ENCODE measurements at places on chromosomes 16 and 17.

DNA sequence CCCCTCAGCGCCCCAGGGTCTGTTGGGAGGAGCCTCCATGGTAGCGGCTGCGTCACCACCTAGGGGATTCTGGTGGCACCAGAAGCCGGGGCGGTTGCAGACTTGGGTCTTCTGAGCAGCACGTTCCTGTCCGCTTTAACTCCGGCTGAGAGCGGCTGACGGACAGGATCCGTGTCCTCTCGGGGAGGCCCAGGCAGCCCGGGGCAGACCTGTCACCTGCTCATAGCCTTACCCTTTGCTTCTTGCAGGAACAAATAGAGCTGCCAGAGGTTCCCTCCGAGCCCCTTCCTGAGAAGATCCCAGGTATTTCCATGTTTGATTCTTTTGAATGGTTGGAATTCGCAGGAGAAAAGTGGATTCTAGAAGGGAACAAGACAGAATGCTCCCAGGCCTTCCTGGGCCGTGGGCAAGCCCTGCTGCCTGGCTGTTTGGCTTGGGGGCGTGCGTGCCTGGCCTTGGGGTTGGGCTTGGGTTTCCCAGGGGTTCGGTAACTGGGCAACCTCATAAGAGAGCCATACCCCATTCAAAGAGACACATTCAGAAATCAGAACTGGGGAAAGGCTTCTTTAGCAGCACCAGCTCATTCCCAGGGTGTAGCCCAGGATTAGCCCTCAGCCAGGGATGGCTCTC is 6.6 kb downstream of the CHMP6 start:
- DNase-seq: no peak

DNA sequence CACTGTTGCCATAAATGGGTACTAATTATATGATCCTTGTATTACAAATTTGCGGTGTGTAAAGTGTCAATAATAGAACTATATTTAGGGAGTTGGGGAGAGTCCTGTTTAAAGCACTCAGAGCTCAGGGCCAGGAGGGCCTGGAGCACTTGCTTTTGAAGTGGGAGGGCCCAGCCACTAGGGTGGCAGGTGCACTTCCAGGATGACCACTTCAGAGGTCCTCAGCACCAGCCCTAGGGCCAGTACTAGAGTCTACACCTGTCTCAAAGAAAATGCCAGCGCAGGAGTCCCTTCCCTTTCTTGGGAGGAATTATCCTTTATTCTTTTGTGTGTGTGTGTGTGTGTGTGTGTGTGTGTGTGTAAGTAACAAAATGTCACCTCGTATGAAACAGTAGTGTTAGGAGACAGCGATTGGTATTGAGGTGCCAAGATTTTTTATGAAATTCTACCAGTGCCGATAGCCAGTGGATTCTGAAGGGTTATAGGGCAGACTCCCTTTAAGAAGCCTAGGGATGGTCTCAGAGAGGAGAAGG is 31.9 kb downstream of the MYO18A start:
- DNase-seq: no peak

GRCh38 chr17:51118330-51119195 is 2.1 kb downstream of the SPAG9 start:
- no peak for DNase-seq

DNA sequence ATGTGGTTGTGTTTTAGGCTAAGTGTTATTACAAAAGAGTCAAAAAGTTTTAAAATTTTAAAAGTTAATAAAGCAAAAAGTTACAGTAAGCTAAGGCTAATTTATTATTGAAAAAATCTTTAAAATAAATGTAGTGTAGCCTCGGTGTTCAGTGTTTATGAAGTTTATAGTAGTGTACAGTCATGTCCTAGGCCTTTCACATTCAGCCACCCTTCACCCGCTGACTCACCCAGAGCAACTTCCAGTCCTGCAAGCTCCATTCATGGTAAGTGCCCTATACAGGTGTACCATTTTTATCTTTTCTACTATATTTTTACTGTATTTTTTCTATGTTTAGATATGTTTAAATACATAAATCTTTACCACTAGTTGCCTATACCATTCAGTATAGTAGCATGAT is 98.5 kb upstream of the RPRML start:
- no peak for DNase-seq

GRCh38 chr17:70752966-70753467 is 583.7 kb downstream of the KCNJ2 start:
- no peak for DNase-seq

DNA sequence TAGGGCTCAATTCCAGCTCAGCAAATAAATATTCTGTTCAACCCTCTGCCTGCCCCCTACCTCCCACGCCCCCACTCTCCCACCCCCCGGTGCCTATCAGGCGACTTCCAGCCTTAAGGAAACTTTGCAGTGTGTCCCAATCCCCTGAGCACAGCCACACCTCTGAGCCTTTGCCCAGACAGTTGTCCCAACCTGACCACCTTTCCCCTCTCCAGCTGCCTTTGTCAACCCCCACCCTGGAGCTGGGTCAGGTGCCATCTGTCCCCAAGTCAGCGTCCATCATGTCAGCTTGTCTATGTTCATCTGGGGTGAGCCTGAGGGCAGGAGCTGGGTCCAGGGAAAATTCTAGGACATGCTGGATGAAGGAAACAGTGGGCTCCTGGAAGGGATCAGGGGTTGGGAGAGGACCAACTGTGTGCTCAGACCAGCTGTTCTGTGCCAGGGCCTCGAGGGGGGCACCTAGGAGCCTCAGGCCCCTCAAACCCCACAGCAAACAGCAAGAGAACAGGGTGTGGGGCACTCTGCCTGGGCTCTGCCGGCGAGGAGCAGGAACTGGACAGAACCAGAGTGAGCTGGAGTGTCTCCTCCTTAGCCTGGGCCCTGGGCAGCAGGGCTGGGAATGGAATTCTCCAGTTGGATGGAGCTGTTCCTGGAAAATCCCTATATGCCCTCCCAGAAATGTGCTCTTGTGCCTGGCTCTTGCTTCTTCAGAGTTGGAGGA is 17.8 kb downstream of the CDH16 start:
- no peak for DNase-seq

DNA sequence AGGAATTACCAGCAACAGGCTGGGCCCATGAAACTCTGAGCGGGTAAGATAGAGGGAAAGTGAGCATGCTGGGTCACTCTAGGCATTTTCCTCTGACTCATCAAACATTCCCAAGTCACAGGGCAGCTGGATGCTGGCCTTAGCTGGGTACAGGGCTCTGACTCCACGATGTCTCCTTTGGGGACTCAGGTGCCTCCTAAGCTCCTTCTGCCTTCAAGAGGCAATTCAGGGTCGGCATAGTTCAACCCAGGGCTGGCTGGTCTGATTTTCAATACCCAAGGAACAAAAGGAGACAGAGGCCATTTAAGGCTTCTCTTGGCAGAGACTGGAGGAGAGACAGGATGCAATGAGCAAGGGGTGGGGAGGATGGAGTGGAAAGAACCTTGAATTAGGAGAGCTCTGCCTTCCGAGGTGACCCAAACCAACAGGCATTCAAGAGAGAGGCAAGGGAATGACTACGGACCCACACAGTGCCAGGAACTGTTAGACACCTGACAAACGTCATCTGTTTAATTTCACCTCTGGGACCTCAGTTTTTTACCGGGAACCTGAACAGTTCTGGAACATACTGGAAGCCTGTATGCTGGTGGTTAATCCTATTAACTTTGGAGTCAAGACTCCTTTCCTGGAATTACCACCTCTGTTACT is 910 bp downstream of the WBP2 start:
- peak; percentile 77 for DNase-seq

- DNase-seq: no peak
Observed at GRCh38 chr17:28744972-28745785, 1.4 kb downstream of the TRAF4 start.

GRCh38 chr17:12790249-12791106 is 1.2 kb downstream of the ARHGAP44 start:
- no peak for DNase-seq

GRCh38 chr17:39271546-39271945 is 45.8 kb upstream of the STAC2 start:
- no peak for DNase-seq

DNA sequence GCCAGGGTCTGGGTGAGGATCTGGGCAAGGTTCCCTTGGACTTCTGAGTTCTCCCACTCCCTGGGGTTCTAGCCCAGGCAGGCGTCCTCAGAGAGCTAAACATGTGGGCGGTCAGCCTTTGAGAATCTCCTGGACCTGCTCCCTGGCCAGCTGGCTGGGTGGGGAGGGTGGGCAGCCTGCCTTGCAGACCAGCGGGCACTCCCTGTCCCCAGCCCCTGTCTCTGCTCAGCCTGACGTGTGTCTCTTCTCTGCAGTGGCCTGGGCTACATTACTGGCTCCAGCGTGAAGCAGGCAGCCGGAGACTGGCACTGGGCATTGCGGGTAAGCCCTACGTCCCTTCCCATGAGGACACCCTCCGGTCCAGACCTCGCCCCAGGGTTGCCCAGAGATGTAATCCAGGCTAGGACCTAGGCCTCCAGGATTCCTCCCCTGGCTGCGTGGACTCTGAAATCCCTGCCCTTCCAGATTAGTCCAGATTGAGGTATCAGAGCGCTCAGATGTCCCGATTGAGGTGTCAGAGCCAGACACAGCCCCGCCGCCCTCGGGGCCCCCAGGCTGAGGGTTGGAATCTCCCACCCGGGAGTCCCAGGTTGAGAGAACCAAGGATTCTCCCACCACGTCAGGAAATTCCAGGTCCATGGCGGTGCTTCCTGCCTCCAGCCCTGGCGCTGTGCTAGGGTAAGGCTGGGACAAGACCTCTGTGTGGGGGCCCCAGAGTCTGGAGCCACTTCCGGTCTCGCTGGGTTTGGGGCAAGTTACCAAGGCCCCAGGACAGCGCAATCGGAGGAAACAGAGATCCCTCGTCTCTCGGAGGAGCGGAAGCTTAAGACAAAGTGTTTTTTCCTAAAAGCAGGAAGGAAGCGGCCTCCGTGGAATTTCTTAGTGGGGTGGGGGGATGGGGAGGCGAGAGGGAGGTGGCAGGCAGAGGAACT is 24.1 kb downstream of the MYBBP1A start:
- no peak for DNase-seq

DNA sequence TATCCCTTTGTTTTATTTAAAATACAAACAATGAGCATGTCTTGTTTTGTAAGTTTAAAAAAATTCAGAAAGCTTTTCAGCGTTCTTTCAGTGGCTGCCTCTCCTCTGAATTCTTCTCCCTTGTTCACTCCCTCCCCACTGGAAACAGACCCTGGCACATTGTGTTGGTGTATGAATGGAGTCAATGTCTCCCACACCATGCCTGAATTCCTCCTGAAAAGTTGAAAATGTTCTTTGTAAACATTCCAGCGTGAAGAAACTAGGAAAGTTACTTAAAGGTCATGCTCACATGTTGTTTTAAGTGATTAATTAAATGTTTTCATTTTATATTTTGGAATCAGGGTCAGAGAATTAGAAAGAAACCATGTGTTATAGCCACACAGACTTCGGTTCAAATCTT is 136.9 kb upstream of the DYNLRB2 start:
- no peak for DNase-seq

All from HTR-8/SVneo (cell line).